Cardiac atrium fibroblast (primary cell): ENCODE measurements at places on chromosomes 7 and 10. TPM values are rescaled to one million over a fixed set of nuclear protein-coding genes. Genes with fewer than 3 reads are reported as not detected.

The RNF133 gene
- not detected in 2 replicates for total RNA-seq

The DLX5 gene
- total RNA-seq: not detected in 2 replicates

The FOXL3 gene
- total RNA-seq: not detected in 2 replicates

The LRRC4 gene
- under 0.01 and 0.72 TPM in 2 replicates for total RNA-seq

The PPP1R3A gene
- not detected in 2 replicates for total RNA-seq
